ENCODE measurements at places on chromosomes 16 and 17. TPM values are rescaled to one million over a fixed set of nuclear protein-coding genes. Genes with fewer than 3 reads are reported as not detected.

The TMEM106A gene
- total RNA-seq, result 7.9 TPM

DNA sequence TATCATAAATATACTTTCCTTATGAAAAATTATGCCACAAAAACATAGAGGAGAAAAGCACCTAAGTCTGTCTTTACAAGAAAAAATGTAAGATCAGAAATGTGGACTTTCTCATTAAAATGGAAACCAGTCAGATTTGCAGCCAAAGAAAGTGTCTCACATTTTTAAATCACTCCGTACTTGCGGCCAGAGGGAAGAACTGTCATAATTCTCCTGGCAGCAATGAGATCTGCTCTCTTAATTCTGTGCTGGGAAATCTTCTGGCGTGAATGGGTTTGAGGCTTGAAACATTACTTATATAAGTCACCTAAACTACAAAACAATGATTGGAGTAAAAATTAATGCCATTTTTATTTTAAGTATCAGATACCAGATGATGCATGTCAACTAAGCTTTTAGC is 10.7 kb downstream of the C16orf95 start:
- H3K4me3 ChIP-seq, result no peak overlapping the region
- DNase-seq, result no peak
- no peak overlapping the region for H3K27ac ChIP-seq
- H3K27me3 ChIP-seq, result no peaks in the 10 kb centered on the region
- no peaks in the 10 kb centered on the region for H3K36me3 ChIP-seq

- no peaks in the 10 kb centered on the region for H3K36me3 ChIP-seq
- peak overlapping the region; percentile 44 for H3K27ac ChIP-seq
- DNase-seq, result peak; percentile 92
- peaks cover 9% of the 10 kb centered on the region for H3K4me1 ChIP-seq
- H3K4me3 ChIP-seq, result no peak overlapping the region
- H3K27me3 ChIP-seq, result no peaks in the 10 kb centered on the region
These were observed 3.2 kb upstream of the TMEM88 start for GRCh38 chr17:7851438-7852261.

The CCL8 gene
- total RNA-seq, result 0.66 TPM

GRCh38 chr16:89201439-89202377 is 1.4 kb upstream of the SLC22A31 start:
- peaks cover 48% of the 10 kb centered on the region for H3K27me3 ChIP-seq
- peak; percentile 59 for DNase-seq
- H3K4me1 ChIP-seq, result no peaks in the 10 kb centered on the region

DNA sequence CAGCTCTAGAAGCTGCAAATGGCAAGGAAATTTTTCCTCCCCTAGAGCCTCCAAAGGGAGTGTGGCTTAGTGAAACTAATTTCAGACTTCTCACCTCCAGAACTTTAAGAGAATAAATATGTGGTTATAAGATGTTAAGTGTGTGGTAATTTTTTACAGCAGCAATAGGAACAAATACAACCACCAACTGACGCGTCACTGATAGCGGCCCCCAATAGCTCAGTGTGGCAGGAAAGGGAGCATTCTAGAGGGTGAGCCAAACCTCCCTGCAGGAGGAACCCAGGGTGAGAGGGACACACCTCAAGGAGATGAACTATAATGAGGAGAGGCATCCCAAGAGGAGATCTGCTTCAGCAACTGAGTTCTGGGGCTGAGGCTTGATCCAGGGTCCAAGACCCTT is 4.0 kb downstream of the CCL4 start:
- H3K4me1 ChIP-seq, result no peaks in the 10 kb centered on the region
- no peaks in the 10 kb centered on the region for H3K36me3 ChIP-seq
- no peak overlapping the region for H3K27ac ChIP-seq
- no peak for DNase-seq
- no peaks in the 10 kb centered on the region for H3K27me3 ChIP-seq

DNA sequence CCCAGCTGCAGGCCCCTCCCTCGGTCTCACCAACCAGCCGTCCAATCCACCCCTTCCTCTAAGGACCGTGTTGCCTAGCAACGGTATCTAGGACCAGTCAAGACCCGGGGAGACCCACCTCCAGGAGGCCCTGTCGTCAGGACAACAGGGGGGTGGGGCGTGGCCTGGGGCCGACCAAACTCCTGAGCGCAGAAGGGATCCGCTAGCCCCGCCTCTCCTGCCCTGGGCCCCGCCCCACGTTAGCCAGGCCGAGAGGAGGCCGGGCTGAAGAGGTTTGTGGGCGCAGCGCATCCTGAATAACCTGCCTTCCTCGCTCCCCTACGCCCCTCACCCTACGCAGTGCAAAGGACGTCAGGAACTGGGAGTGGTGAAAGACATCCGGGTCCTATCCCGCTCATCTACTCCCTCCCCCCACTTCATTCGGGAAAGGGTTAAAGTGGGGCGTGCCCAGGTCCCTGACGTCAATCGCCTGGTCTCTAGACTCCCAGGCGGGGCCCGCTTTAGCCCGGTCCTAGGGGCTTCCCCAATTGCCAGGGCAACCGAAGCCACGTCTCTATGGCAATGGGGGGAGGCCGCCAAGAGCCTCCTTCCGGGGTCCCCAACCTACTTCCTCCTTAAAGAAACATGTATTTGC is 14.7 kb downstream of the DLG4 start:
- H3K27ac ChIP-seq, result peak overlapping the region; percentile 68
- no peaks in the 10 kb centered on the region for H3K36me3 ChIP-seq
- H3K4me3 ChIP-seq, result peak overlapping the region; percentile 55
- peak; percentile 61 for DNase-seq
- H3K4me1 ChIP-seq, result no peaks in the 10 kb centered on the region

DNA sequence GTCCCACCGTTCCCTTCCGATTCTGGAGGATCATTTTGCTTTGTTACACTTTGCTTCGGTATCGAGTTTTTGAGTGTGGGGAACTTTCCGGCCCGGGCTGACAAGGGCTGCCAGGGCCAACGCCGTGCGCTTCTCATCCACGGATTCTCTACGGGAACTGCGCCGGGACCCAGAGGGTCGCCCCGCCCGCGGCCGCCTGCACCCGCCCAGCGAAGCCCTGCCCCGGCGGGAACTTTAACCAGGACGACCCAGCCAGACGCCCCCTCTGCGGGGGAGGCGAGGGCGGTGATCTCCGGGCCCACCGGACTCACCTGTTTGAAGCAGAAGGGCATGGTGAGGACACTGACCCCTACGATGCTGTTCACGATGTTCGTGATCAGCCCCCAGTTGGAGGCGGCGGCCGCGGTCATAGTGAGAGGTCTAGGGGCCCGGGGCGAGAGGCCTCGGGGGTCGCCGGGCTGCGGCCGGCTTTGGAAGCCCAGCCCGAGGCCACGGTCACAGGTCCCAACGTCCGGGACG is 536 bp downstream of the SLC38A10 start:
- peaks cover 13% of the 10 kb centered on the region for H3K4me1 ChIP-seq
- peak overlapping the region; percentile 86 for H3K4me3 ChIP-seq
- H3K27me3 ChIP-seq, result no peaks in the 10 kb centered on the region
- peak overlapping the region; percentile 91 for H3K27ac ChIP-seq
- no peaks in the 10 kb centered on the region for H3K36me3 ChIP-seq

Measured in breast epithelium (tissue), 4 donors.